ENCODE measurements at places on chromosomes 13 and 19.

DNA sequence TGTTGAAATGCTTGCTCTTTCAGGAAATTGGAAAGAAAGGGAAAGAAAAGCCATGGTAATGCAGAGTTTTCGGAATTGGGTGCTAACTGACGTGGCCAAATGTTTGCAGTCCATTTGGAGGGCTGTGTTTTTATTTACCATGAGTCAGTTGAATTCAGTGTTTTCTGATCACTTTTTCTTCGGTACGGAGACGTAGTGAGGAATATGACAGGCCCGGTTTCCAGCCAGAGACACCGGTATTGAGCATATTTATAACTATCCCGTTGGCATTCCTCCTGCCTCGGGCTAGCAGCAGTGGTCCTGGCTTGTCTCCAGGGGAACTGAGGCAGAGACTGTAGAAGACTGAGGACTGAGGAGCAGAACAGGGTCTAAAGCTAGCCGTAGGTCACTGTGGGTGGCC lies 1.0 kb downstream of the CDC16 start:
- DNase-seq, result no peak

- DNase-seq, result no peak
These were observed 21.1 kb downstream of the ZNF582 start for GRCh38 chr19:56372281-56372680.

DNA sequence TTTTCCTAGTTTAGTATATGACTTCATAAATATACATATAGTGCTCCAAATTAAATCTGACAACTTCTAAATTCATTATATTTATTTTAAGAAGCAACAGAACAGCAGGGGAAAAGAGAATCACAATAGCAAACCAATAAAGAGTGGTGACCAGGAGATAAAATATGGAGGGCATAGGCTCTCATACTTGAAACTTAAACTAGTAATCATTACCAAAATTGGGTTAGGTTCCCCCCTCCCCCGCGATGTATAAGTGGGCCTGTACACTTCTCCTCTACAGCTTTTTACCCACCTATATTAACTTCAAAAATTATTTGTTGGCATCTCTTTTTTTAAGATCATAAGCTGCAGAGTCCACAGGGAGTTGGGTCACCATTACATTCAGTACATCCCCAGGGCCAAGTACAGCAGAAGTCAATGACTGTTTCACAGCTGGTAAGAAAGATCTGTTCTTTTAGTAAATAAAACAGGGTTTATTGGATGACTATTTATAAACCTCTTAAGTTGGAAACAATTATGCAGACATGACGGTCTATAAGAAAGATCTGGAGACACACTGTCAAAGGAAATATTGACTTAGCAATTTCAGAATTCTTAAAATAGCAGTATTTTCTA lies 29.4 kb downstream of the KLF12 start:
- DNase-seq, result no peak

DNA sequence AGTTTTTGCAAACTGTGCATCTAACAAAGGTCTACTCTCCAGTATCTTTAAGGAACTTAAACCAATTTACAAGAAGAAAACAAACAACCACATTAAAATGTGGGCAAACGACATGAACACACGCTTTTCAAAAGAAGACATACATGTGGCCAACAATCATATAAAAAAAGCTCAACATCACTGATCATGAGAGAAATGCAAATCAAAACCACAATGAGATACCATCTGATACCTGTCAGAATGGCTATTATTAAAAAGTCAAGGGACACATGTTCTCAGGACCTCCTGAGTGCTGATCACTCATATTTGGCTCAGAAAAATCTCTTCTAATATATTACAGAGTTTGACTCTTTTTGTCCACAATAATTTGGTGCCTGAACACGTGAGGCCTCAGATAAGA lies 14.2 kb upstream of the LILRB1 start:
- no peak for DNase-seq

DNA sequence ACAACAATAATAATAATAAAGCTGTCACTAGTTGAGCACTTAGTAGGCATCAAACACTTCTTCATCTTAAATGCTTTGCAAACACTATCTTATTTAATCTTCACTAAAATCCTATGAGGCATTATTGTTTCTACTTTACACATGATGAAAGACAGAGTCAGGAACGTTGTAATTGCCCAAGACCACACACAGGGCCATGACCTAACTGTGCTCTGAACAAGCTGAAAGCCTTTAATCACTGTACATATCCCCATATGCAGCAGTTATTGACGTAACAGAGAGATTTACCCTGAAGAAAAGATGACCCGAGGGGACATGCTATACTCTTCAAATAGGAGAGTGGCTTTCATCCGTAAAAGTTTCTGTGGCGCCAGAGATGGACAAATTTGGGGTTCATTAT lies 53.0 kb downstream of the SACS start:
- DNase-seq, result no peak

- no peak for DNase-seq
These were observed 114.8 kb downstream of the KATNAL1 start for GRCh38 chr13:30192320-30193093.

All from activated CD4-positive, alpha-beta T cell treated with anti-CD3 and anti-CD28 coated beads, Interleukin-2, Interleukin-6, amounts not matched to agents 100 ng/mL and 50 ng/mL, durations not matched to agents 16 hours and 8 hours (primary cell).